GM12864 (cell line): ENCODE measurements at places on chromosomes 1 and 21.

DNA sequence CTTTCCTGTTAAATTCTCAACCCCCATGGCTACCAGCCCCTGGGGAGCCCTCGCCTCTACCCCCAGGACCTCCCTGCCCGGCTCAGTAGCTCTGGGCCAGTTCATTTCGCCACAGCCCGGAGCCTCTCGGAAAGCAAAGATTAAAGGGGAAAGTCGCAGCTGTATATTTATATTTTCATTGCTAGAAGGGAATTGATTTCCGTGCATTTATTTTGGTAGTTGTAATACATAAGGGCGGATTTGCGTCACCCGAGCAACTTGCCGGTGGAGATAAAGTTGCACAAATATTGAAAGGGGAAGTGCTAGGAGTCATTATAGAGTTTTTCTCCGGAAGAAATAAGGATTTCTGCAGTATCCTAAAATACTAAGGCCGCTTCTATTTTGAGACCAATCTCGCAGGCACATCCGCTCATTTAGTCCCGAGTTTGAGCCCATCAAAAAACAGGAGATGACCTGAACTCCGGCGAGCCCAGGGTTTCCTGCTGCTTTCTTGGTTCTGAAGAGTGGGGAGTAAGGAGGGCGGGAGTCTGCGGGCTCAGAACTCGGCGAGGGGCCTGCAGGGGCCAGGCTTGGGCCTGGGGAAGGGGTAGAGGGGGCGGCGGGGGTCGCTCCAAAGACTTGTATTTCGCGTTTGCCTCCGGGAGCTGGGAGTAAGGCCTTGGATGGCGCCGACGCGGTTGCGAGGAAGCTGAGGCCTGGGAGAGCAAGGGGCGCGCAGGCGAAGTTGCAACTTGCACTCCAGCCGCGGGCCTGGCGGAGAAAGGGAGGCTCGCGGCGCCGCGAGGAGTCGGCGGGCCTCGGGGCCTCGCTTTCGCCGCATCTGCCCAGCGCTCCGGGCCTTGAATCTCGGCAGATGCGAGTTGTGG lies 2.5 kb upstream of the HLX start:
- DNase-seq: no peak

DNA sequence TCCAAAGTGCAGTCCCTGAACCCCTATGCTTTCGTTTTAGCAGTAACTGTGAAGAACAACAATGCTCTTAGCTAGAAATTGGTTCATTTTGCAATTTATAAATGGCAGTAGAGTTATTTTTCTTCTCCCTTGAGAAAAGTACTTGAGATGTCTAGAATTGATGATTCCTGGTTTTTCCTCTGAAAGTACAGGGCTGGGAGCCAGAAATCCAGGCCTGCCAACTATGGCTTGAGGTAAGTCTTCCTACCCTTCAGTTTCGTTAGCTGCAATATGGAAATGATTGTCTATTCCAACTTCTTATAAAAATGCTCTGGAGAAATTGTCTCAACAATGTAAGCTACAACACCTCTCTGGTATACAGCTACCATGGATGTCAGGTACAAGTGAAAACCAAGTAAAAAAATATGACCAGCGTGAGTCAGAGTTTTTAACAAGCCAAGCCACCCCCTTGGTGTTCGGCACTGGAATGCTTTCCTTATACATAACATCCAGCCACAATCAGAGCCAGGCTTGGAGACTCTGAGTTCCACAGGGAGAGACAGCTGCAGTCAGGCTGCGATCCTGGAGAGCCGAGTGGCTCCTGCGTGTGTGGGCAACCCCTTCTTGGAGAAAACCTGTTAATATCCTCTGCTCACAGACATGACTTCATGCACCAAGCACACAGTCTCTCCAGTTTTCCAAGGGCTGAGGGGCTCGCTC lies 22.0 kb downstream of the TSPAN2 start:
- DNase-seq: no peak

GRCh38 chr1:56490619-56491018 lies 88.7 kb downstream of the PLPP3 start:
- DNase-seq: no peak

DNA sequence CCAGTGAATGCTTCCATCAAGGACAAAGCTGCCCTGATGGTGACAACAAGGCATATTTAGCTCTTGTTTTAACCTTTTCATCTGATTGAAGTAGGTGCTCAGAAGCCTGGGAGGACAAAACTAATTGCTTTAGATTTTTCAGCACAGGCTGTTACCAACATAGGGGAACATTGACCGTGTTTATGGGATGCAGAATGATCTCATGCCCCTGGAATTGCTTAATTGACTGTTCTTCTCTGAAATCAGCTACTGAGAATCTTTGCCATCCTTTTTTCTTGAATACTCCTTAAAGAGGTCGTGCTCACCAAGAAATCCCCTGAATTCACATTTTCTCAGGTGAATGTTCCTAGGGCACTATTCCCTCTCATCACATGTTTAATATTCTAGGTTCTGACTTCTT lies 95.9 kb upstream of the CCDC190 start:
- DNase-seq: no peak

GRCh38 chr1:156814571-156815260 lies 1.9 kb downstream of the SH2D2A start:
- DNase-seq: no peak

DNA sequence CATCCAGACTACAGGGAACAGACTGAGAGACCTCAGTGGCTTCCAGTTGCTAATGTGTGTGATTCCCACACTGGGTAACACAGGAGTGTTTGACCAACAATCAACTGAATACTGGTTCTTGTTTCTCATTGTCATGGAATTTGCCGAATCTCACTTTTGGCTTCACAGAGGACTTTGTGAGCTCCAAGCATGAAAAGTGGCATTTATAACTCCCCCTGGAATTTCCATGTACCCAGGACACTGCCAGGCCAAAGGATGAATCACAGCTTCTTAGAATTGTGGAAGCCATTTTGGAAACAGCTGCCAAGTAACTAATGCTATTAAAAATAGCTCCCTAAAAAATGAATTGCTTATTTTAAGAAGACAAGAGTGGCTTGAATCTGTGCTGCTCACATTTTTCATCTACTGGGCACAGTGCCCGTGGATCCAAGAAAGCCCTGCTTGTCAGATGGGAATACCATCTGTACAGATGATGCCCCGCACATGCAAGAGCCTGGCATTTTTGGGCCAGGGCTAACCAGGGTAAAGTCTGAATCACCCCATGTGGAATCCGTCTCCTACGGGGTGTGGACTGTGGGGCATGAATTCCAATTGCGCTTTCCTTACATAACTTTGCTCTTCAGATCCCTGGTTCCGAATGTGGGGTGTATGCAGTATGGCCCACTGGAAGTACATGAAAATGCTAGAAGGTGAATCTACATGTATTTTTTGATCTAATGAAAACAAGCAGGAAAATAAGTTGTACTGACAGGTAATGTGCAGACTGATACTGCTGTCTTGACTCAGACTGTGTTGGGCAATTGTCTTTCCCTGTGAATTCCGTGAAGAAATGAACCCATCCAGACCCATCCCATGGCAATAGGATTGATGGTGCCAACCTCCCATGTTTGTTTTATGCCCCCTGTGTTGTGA lies 487.3 kb downstream of the SIPA1L2 start:
- no peak for DNase-seq

DNA sequence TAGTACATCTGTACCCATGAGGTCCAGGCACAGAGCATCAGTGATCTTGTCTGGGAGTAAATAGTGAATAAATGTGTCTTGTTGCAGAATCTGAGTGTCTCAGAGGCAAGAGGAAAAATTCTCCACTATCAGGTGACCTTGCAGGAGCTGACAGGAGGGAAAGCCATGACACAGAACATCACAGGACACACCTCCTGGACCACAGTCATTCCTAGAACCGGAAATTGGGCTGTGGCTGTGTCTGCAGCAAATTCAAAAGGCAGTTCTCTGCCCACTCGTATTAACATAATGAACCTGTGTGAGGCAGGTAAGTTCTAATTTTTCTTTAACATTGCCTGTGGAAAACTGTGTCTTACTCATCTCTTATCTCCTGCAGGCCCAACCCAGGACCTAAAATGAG lies 43.1 kb downstream of the IL12RB2 start:
- no peak for DNase-seq

DNA sequence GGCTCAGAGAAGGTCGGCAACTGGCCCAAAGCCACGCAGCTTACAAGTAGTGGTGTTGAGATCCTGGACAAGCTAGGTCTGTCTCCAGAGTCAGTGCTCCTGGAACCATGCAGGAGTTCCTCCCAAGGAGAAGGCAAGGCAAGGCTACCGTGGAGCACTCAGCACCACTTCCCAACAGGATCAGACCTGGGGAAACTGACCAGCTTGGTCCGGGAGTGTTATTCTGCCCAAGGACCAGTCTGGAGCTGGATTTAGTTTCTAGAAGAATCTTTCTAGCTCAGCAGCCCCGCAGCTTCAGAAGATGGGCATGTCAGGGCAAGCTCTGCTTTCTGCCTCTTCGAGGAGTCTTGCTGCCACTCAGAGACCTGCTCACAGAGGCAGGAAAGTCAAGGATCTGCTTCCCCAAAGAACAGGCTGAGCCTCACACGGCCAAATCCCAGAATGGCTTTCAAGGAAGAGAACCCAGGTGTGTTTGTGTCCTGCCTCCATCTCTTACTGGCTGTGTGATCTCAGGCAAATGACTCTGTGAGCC lies 302.8 kb downstream of the MATN1 start:
- DNase-seq: no peak

GRCh38 chr1:245500546-245500945 lies 345.8 kb downstream of the KIF26B start:
- no peak for DNase-seq

DNA sequence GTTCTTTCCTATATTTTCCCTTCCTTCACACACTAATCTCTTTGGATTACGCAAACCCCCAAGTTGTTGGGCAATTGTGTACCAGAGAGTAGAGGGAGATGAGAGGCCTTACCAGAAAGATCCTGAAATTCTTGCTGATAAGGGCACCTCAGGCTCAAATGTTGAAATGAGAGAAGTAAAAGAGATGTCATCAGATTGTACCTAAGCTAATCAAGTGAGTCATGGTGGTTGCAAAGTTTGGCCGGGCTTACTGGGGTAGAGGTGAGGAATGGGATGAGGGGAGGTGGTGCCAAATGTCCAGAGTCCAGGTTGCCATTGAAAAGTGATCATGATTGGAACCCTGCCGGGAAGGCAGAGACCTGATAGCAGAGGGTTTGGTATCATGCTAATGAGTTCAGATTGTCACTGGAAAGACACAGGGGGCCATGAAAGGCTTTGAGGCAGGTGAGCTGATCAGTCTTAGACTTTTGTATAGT lies 43.1 kb downstream of the OPTC start:
- DNase-seq: no peak

DNA sequence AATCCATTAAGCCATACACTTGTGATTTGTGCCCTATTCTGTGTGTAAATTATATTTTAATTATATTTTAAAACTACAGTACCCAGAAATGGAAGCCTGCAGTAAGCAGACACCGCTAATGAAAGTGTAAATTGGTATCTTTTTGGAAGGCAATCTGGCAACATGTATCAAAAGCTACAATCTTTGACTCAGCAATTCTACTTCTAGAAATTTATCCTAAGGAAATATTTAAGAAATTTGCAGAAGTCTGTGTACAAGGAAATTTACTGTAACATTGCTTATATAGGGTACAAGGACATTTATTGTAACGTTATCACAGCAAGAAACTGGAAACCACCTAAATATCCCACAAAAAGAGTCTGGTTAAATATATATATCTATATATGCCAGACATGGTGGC lies 14.6 kb upstream of the ZMYM4 start:
- no peak for DNase-seq

DNA sequence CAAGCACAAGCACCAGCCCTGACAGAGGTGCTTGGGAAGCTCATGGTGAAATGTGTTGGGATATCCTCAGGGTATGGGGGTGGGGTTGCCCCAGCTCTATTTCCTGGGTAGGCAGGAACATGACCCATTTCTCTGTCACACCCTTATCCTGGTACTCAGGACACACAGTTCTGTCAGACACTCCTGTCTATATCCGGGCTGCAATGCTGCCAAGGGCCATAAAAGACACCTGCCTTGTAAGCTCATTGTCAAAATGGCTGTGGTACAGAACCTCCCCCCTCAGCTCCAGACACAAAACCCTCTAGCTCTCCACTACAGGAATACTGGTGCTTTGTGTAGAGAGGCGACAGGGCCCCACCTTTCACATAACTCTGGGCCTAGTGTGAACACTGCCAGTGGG lies 636.7 kb downstream of the PLA2G4A start:
- no peak for DNase-seq

GRCh38 chr1:46480959-46481646 lies 8.5 kb upstream of the DMBX1 start:
- DNase-seq: no peak

GRCh38 chr1:198443365-198444233 lies 96.9 kb downstream of the ATP6V1G3 start:
- no peak for DNase-seq

DNA sequence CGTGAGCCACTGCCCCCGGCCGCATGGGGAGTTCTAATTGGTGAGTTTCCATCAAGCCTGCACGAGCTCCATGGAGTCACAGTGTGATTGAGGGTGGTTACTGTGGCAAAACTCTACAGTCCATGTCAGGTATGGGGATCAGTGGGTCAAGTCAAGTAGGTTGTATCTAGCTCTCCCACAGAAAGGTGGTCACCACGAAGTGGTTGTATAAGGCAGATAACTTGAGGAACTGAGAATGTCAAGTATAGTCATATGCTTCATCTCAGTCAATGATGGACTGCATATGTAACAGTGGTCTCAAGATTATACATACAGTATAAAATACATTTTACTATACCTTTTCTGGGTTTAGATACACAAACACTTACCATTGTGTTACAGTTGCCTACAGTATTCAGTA lies 348.6 kb upstream of the ZP4 start:
- no peak for DNase-seq

- no peak for DNase-seq
Measured at GRCh38 chr1:14578156-14578555, 20.3 kb upstream of the KAZN start.

DNA sequence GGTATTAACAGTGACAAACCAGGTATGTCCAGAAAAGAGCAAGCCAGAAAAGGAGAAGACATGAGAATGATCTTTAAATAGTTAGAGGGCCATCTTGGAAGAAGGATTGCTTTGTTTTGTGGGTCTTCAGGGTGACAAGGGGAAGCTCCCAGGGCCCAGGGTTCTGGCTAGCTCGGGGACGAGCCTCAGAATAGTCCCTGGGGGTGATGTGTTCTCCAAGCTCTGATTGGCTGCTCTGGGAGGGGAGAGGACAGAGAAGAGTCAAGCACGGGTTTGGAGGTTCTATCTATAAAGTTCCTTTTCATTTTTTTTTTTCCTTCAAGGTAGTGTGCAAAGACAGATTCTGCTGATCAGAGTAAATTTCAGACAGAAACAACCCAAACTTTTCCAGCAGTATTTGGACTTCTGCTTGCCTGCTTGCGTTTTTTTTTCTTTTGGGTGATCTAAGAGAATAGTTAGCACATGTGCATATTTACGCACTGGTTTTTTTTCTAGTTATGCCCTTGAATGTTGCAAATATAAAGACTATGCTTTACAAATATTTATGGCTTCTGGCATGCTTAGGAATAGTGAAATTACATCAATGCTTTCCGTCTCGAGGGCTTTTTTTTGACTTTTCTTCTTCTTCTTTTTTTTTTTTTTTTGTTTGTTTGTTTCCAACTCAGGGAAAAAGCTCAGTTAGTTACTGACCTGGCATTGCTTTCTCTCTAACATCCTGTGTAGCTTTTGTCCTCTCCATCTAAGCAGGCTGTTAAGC lies 59.7 kb downstream of the ROR1 start:
- no peak for DNase-seq
